Hematopoietic multipotent progenitor cell treated with erythropoietin and hydrocortisone succinate and interleukin-3 and kit ligand, for 6 days (in vitro differentiated cells): ENCODE measurements at places on chromosomes 11 and 22.
A peak's percentile ranks its signal among the peaks of the same experiment; 100 is the strongest.

GRCh38 chr11:113593698-113594308 is 112.3 kb downstream of the TMPRSS5 start:
- DNase-seq = peak; percentile 7

- DNase-seq = no peak
These were observed 199.9 kb downstream of the FAM181B start for GRCh38 chr11:82533628-82534327.

DNA sequence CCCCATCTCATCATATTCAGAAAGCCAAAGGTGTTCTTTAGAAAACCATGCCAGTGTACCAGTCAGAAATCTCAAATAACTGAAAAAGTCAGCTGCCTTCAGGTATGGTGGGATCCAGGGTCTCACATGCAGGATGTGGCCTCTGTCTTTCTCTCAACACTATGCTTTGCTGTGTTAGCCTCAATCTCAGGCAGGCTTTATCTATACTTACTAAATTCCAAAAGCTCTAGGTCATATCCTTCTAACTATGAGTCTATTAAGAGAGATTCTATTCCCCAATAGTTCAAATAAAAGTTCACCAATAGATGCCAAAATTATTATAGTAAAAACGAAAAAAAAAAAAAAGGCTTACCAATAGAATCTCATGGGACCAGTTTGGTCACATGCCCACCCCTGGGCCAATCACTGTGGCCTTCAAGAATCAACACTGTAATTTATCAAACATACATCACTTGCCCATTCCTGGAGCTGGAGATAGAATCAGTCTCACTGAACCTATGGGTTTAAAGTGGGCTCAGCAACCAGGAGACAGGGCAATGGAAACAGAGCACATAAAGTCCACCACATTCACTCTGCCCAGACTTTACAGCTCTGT is 38.0 kb upstream of the APLNR start:
- no peak for DNase-seq

DNA sequence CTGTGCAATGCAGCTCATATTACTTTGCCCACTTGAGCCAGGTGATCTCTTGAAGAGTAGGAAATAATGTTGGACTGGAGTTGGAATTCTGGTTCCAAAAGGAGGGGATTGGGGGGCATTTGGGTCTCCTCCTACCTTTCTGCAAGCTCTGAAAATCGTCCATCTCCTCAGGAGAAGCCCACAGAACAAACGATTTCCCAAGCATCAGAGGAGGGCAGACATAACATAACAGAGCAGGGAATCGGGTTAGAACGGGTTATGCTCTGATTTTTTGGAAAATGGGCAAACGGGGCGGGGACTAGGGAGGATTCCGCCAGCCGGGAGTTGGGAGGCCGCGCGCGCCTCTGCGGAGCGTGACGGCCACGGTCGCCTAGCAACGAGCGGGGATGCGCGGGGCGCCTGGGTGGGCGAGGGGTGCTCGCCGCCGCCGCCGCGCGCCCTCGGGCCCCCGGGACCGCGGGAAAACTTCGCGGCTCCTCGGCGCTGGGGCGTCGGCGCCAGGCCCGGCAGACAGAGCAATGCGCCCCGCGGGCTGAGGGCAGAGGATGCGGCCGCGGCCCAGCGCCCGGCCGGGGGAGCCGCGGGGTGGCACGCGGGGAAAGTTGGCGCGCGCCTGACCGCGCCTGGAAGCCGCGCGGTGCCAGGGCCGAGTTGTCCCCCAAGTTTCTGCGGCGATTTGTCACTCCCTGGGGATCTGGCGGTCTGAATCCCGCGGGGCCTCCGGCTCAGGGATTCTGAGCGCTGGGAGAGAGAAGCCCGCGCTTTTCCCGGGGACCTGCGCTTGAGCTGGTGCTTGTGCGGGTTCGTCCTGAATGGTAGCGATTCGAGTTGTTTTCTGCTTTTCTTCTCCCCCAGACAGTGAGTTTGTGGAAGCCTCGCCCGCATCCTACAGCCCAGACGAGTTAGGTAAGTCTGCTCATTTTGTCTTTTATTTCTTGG is 27.8 kb upstream of the AMOTL1 start:
- peak; percentile 19 for DNase-seq

- no peak for DNase-seq
These were observed 255.0 kb upstream of the TBCEL start for GRCh38 chr11:120768949-120769348.

GRCh38 chr11:36062796-36063365 is 119.0 kb downstream of the LDLRAD3 start:
- DNase-seq = no peak

DNA sequence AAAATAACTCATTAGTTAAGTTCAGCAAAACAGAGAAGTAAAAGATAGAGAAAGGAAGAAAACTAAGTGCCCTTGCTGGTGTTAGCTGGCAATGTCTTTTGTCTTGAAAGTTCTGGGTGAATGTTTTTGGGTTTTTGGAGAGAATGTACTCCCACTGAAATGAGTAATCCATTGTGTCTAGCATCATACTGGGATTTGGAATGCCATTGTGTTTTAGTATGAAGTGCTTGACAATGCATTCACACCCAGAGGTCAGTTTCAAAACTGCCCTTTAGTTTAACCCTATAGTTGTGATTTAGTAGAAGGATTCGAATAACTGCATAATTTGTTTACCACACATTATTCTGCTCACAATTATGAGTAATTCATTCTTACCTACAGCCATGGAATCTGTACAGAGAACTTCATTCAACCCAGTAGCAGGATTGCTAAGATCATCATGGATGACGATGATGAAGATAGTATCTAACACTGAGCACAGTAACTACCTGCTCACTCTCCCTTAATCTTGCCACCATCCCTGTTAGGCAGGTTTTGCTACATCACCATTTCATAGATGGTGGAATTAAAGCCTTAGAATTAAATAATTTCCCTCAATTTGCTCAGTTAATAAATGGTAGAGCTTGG is 33.9 kb downstream of the MAML2 start:
- no peak for DNase-seq

GRCh38 chr11:2998073-2998850 is 6.1 kb upstream of the NAP1L4 start:
- DNase-seq = peak; percentile 45

DNA sequence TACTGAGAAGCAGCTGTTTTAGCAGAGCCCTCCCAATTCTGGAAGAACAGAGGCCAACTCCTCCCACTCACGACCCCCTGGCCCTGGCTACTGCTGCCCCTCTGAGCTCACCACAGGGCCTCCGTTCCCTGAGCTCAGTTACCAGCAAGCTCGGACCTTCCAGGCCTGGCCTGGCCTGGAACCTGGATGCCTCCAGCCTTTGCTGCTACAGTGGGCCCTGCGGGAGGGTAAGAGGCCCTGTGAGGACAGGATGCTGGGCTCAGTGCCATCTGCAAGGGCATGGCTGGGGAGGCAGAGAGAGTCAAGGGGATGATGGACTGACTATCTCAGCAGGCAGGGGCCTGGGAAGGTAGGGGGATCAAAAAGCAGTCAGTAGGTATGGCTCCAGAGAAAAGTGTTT is 209.9 kb upstream of the NCAM1 start:
- no peak for DNase-seq
